ENCODE measurements at places on chromosomes 3 and 15. TPM values are rescaled to one million over a fixed set of nuclear protein-coding genes. Genes with fewer than 3 reads are reported as not detected.

BFSP2 gene
- not detected for total RNA-seq

ACTRT3 gene
- total RNA-seq, result 1.0 TPM

GOLGA6L7 gene
- not detected for total RNA-seq

GOLGA8T gene
- total RNA-seq, result not detected

SI gene
- not detected for total RNA-seq

EIF4E3 gene
- 2.4 TPM for total RNA-seq

SNTN gene
- not detected for total RNA-seq

WDR93 gene
- total RNA-seq, result not detected

FETUB gene
- not detected for total RNA-seq

ZNF445 gene
- total RNA-seq, result 7.9 TPM

GREM1 gene
- total RNA-seq, result 2.1 TPM

PRICKLE2 gene
- 10.6 TPM for total RNA-seq

C3orf80 gene
- 0.09 TPM for total RNA-seq

SLC12A1 gene
- total RNA-seq, result not detected

GLDN gene
- not detected for total RNA-seq

CPA3 gene
- total RNA-seq, result not detected

TMEM212 gene
- not detected for total RNA-seq

Measured in dermis lymphatic vessel endothelial cell (primary cell).